ENCODE measurements at places on chromosomes 7 and 10.

- no peak for DNase-seq
Measured at GRCh38 chr10:11189582-11190376, 172.1 kb downstream of the CELF2 start.

- DNase-seq = no peak
Measured at GRCh38 chr10:79286318-79286951, 60.8 kb upstream of the PPIF start.

- DNase-seq = peak; percentile 8
Measured at GRCh38 chr7:2011266-2012043, 221.3 kb downstream of the MAD1L1 start.

- DNase-seq = no peak
Measured at GRCh38 chr10:689121-689451, 382 bp downstream of the DIP2C start.

DNA sequence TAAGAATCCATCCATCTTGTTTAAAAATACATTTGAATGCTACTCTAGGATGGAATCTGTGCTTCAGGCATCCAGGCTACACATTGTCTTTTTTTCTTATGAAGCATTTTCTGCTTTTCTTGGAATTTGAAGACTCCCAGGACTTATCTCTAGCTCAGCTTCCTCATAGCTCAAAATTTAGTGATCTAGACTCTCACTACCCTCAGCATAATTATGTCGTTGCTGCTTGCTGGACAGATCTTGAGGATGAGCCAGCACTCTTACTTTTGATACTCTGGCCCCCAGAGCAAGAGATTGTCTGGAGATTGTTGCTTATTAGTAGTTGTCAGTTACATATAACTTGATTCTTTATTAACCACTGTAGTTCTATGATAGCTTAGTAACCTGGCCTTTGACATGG is 83.3 kb upstream of the FGL2 start:
- DNase-seq = no peak

DNA sequence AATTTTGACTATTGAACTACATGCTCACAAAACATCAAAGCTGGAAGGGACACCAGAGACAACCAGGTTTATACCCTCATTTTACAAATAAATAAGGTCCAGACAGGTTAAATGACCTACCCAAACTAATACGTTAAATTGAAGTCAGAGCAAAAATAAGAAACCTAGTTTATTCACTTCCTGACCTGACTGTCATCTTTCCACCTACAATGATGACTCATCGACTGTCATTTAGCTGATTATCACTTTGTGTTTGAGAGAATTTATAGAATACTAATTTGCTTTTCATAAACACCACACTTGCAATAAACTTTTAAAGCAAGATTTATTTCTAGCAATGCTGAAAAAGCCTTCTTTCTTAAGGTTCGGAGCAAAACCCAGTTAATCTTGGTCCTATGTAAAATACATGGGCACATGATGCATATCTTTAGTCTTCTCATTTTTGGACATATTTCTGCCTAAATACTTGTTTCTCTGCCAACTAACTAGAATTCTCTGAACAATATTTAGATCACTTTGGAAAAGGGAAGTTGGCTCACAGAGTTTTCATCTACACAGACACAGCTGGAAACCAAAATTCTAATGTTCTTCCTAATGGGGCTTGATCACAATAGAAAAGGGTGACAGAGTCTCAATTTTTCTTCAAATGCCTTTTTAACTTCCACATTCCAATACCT is 16.7 kb upstream of the LRRN3 start:
- no peak for DNase-seq

DNA sequence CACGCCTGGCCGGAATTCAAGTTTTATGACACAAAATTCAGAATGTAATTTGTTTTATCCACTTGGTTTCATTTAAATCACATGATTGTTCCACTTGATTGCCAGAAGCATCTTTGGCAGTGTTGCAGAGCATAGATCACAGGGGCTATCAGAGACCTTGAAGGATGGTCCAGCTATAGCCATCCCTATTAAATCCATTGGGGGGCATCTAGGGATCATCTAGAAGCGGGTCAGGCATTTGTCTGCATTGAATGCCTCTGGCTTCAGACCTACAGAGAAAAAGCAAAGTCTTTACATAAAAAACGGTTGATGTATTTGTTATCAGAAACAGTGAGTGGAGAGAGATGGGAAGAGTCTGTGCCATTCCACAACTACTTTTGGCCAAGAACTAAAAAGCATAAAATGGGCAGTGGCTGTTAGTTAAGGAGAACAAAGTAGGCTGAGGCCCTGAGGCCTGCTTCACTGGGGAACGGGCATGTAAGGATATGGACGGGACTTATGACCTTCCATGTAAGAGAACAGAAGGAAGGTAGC is 146.3 kb downstream of the NXPH1 start:
- no peak for DNase-seq

DNA sequence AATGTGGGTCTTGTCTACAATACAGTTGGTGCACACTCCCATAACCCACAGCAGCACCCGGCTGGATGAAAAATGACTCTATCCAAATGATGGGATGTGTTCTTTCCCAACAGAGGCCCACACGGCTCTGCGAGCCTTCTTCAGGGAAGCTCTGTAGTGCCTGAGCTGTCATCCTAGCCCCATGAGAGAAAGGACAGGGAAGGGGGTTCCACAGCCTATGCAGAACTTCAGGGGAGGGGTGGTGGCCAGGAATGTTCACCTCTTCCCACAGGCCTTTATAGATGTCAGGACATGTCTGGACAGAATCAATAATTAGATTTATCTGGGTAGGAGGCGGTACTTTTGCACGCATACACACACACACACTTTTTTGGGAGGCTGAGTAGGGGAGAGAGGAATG is 109.0 kb downstream of the JCAD start:
- no peak for DNase-seq

- no peak for DNase-seq
Measured at GRCh38 chr10:129958148-129958628, 5.9 kb downstream of the EBF3 start.

GRCh38 chr10:44244745-44245600 is 139.9 kb downstream of the CXCL12 start:
- DNase-seq = no peak

- DNase-seq = no peak
Measured at GRCh38 chr7:641269-641671, 85.2 kb upstream of the DNAAF5 start.

GRCh38 chr10:97571622-97572021 is 957 bp upstream of the ANKRD2 start:
- DNase-seq = no peak

- no peak for DNase-seq
Measured at GRCh38 chr10:67794256-67794655, 43.7 kb downstream of the DNAJC12 start.

DNA sequence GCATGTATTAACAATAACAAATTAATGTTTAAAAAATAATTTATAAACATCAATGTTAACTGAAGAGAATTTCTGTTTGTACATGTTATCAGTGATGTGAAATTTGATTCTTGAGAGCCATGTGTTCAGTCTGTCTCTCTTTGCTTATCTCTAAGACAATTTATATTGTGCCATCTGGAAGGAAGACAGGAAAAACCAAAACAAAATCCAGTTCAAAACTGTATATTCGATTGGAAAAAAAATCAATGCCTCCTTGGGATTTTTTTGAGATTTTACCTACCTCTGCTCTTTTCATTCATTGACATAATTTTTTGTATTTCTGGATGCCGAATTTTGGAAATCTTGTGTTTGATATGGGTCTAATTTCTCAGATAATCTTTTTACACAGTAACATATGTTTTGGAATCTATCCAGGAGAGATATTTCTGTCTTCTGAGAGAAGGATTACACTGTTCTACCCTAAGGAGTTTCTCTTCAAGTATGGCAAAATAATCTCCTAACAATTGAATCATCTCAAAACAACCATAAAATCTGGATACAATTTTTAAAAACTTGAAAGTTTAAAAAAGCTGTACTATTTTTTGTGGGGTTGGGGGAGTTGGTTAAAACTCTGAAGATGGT is 311.9 kb upstream of the GNAI1 start:
- no peak for DNase-seq

DNA sequence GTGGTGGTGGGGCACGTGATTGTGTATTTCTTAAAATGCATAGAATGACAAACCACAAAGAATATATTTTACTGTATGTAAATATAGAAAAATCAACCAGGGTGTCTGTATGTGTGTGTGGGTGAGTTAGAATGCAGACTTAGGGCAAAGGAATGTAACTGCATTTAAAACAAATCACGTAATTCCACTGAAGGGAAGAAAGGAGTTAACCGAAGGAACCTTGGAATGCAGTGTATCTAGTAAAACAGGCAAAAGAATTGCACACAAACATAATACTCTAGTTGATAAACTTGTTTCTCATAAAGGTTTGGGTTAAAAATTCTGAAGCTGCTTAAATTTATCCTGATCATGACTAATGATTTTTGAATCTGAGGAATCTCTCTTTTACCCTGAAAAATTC is 134.9 kb downstream of the ADRA2A start:
- no peak for DNase-seq

DNA sequence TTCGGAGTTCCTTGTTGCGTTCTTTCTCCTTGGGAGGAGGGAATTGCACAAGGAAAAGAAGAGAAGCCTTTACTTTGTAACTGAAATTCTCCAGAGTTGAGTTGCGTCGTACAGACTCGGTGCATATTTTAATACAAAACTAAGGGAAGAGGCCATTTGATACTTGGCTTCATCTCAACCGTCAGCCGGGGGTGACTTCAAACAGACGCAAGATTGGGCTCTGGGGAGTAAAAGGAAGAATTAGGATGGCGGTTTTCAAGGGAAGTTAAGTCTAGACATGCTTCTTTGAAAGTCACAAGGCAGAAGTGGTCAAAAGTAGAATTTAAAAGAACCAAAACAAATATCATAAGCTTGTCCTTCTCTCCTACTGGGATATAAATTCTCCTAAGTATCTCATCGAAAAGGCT is 1.6 kb downstream of the PRR15 start:
- DNase-seq = no peak

DNA sequence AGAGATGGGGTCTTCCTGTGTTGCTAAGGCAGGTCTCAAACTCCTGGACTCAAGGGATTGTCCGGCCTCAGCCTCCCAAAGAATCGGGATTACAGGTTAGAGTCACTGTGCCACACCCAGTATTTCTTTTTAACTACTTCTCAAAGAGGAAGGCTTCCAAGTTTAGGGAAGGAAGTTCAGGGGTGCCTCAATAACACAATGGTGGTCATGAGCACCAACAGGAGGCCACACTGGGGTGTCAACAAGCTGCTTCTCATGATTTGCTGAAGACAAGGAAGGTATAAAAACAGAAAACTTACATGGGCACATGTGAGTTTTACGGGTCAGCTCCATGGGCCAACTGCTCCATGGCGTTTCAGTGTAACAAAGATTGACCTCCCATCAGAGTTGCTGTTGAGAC is 160.5 kb downstream of the TNS3 start:
- DNase-seq = no peak

DNA sequence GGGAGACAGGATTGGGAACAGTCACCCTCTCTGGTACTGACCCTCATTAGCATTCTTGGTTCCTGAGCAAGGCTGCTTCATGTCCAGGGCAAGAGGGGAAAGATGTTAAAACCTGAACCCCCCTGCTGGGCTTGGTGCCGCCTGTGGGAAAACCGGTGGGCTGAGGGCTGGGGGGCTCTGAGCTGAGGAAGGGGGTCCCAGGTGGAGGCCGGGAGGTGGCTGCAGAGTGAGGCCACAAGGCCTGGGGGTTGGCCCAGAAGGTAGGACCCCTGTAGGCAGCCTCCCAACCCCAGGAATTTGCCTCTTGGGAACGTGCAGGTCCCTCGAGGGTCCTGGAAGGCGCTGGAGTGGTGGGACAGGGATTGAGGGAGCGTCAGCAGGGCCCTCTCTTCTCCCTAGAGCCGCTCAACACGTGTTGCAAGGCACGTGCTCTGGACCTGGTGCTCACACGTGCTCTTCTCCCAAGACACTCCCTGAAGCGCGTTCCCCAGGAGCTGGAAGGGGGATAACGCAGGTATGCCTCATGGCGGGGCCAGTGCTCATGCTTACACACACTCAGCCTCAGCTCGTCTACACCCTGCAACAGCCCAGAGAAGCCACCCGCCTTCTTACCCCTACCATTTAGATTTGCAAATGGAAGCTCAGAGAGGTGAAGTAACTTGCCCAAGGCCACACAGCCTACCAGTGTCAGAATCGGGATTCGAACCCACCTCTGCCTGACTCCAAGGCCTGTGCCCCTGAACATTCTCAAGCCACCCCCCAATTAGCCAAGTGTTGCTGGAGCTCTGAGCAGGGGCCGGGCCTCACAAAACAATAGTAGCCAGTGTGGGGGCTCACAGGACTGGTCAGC is 64.4 kb downstream of the LHPP start:
- no peak for DNase-seq

Data from gastrocnemius medialis (tissue), 4 donors.